ENCODE measurements at places on chromosomes 3 and 15. TPM values are rescaled to one million over a fixed set of nuclear protein-coding genes. Genes with fewer than 3 reads are reported as not detected.

The JMJD7 gene
- 16.8 TPM for polyA plus RNA-seq

The AADAC gene
- 1.6 TPM for polyA plus RNA-seq

The GOLGA8N gene
- 34.0 TPM for polyA plus RNA-seq

The C2CD4B gene
- 2.3 TPM for polyA plus RNA-seq

DNA sequence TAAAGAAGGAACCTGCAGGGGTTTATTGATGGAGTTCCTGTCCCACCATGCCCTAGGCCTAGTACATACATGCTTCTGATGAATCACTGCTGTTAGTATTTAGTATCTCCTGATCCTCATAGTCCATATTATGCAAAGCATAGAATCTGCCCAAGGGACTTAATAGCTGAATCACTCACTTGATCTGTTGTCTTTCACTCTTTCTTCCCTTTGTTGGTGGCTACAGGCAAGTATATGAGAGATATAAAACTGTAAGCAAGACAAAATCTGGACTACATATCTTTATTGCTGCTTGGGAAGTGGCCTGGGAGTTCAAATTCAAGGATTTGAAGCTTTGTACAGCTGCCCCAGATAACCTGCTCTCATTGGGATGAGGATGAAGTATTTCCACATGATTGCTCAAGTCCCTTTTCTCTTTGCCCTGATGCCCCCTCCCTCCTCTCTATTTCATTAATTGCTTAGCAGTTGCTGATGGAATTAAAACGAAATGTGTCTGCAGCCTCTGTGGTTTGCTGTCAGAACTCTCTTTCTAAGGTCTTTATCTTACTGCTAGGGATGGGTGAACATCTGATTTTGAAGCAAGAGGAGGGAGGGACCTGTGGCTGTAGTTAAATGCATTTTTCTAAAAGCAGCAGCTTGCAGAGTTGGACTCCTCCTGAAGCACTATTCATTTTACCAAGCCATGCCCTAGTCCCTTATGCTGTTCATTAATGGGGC lies 114.1 kb downstream of the ZNF609 start:
- DNase-seq, result no peak
- H3K36me3 ChIP-seq, result no peaks in the 10 kb centered on the region
- H3K4me3 ChIP-seq, result no peak overlapping the region
- H3K27me3 ChIP-seq, result no peaks in the 10 kb centered on the region
- peaks cover 4% of the 10 kb centered on the region for H3K4me1 ChIP-seq

DNA sequence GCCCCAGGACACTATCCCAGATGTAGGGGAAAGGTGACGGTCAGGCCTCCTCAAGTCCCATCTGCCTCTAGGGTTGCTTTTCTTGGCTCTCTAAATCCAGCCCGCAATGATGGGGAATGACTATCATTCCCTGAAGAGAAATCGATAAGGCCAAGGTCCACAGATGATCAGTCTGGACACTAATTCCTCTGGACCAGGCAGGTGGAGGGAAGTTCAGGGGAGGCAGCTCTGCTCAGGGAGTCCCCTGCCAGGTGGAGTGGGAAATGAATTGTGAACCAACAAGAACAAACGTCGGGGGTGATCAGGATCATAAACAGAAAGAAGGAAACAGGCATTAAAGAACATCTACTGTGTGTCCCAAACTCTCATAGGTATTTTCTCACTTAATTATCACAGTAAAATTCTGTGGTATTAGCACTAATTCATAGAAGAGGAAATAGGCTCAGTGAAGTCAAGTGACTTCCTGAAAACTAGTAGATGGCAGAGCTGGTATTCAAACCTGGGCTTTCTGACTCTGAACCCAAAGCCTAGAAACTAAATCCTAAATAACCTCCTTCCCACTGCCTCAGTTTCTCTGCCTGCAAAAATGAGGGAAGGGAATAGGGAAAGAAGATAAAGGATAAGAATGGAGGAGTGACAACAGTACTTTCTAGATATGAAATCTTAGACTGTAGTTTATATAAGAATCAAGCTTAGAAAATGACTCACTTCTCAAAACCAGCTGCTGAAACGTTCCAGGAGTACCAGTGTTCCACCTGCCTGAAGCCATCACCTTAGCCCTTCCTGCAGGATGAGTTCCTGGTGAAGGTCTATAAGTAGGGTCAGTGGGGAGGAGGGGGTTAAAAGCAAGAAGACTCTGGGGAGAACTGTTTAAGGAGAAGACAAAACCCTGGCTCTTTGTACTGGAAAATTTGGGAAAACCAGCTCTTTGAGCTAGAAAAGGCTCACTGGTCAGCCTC lies 7.5 kb downstream of the BMF start:
- peaks cover 4% of the 10 kb centered on the region for H3K36me3 ChIP-seq
- H3K27ac ChIP-seq, result peak overlapping the region; percentile 70

- H3K36me3 ChIP-seq, result no peaks in the 10 kb centered on the region
- H3K27ac ChIP-seq, result peak overlapping the region; percentile 79
- no peak overlapping the region for H3K4me3 ChIP-seq
- no peak for DNase-seq
- no peaks in the 10 kb centered on the region for H3K27me3 ChIP-seq
Observed at GRCh38 chr15:67146234-67146633, 80.8 kb downstream of the SMAD3 start.

- no peak overlapping the region for H3K4me3 ChIP-seq
- no peak for DNase-seq
- H3K36me3 ChIP-seq, result no peaks in the 10 kb centered on the region
- no peak overlapping the region for H3K27ac ChIP-seq
Observed at GRCh38 chr3:39473452-39474125, 6.1 kb downstream of the MOBP start.

- no peaks in the 10 kb centered on the region for H3K27me3 ChIP-seq
- no peaks in the 10 kb centered on the region for H3K4me1 ChIP-seq
- no peak overlapping the region for H3K4me3 ChIP-seq
- DNase-seq, result no peak
- H3K27ac ChIP-seq, result peak overlapping the region; percentile 61
Observed at GRCh38 chr3:32469151-32469874, 33.3 kb downstream of the CMTM6 start.

- H3K4me3 ChIP-seq, result no peak overlapping the region
- no peaks in the 10 kb centered on the region for H3K27me3 ChIP-seq
- no peak overlapping the region for H3K27ac ChIP-seq
- no peak for DNase-seq
- H3K36me3 ChIP-seq, result no peaks in the 10 kb centered on the region
Observed at GRCh38 chr3:171606151-171606751, 146.0 kb upstream of the TNIK start.

DNA sequence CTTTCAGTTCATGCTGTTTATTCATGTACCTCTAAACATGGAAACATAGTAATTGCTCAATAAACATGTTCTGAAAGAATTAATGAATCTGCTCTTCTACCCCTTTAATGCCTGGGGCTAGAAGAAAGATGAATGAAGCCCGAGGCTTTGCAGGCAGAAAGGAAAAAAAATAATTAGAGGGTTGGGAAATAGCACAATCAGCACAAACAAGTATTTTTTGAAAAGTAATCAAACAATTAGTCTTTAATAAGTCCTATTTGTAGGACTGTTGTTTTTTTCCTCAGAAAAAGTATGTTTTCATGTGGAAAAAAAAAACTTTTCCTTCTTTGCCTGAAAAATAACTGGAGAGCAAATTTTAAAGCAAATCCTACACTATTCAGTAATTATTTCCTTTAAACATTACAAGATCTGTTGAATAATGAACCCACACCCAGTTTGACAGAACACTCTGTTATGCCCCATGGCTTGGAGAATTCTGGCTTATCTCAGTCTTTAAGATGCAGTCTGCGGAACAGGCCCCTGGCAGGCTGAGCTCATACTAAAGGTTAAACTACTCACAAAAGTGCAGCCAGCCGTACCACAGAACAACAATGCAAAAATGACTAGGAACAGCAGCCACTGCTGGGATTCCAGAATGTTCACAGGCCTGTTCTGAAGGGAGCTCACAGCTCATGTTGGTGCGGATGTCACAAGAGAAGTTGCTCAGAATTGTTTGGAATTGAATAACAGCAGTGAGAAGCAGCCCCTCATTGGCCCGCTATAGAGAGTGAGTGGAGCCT lies 79.2 kb downstream of the ABI3BP start:
- DNase-seq, result no peak
- no peaks in the 10 kb centered on the region for H3K27me3 ChIP-seq
- H3K4me3 ChIP-seq, result no peak overlapping the region
- H3K36me3 ChIP-seq, result no peaks in the 10 kb centered on the region

DNA sequence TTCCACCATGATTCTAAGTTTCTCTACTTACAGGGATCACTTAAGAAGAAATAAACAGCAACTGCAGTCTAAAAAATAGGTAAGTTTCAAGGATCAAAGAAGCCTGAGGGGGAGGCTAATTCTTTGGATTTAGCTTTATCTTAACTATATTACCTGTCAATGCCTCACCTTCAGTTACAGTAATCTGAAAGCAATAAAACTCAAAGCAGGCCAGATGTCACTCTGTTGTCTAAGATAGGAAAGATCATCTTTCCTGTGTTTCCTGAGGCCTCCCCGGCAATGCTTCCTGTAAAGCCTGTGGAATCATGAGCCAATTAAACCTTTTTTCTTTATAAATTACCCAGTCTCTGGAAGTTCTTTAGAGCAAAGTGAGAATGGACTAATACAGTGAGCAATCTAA lies 60.2 kb downstream of the NPTN start:
- no peak overlapping the region for H3K27ac ChIP-seq
- no peaks in the 10 kb centered on the region for H3K27me3 ChIP-seq
- DNase-seq, result no peak
